ENCODE measurements at places on chromosomes 6 and 20.

DNA sequence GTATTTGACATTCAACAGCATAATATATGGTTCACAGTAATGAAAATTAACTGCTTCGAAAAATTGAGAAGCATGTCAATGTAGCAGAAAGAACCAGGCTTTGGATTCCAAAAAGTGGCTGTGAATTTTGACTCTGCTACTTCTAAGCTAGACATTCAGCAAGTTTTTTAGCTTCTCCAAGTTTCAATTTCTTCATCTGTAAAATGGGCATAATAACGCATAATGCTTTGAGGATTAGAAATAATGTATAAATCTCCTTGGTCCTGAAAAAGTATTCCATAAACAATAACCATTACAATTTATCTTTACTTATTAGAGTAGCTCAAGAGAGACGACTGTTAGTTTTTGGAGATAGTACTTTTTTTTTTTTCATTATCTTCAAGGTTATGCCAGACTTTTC, 7.7 kb downstream of the BLTP3A start:
- DNase-seq = no peak

- DNase-seq = no peak
Measured at GRCh38 chr20:61353261-61354000, 101.4 kb downstream of the CDH4 start.

DNA sequence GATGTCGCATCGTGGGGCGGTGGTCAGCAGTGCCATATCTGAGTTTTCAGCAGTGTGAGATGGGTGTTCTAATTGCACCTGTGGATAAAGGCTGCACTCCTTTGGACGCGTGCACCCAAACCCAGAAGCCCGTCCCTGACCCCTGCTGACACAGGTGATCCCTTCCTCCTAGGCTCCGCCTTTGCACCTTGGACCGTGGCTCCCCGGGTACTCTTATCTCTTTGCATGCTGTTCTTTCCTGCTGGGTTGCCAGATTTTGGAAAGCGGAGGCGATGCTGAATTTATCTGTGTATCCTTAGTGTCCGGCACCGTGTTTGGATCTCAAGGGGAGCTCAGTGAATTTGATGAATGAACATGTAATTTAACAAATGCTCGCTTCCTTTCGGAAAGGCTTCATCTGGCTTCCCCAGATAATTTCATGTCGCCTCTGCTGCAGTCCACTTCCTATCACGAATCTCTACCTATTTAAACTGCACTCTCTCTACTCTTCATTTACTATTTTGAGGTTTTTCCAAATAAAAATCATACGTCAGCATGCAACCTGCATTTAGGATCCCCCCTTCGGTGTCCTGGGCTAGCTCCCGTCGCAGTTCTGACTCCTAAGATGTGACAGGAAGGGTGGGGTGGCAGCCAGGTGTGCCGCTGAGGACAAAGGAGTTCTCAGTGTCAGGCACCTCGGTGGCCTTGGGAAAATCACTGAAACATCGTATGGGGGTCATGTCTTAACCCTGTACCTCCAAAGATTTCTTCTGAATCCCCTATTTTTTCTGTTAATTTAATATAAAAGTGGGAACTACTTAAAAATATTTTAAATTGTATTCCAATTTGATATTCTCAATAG, 753 bp upstream of the PERP start:
- no peak for DNase-seq

GRCh38 chr6:5718231-5718947, 288.3 kb downstream of the NRN1 start:
- no peak for DNase-seq

DNA sequence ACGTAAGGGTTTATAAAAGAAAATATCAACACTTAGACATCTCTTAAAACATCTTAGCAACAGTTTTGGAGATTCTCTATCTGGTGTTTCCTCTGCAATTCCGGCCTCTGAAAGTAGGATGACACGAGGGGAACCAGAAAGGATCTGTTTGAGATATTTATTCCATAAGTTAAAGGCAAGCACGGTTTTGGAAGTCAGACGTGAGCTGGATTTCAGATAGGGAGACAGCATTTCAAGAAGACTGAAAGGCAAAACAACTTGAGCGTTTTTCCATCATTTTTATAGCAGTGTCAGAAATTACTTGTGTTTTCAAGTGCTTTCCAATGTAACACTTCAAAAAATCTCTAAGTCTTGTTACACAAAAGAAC, 52.9 kb upstream of the BTN3A2 start:
- DNase-seq = no peak

GRCh38 chr6:114039841-114040240, 68.9 kb upstream of the HDAC2 start:
- DNase-seq = no peak

GRCh38 chr6:73579851-73580246, 59.0 kb upstream of the EEF1A1 start:
- DNase-seq = no peak

DNA sequence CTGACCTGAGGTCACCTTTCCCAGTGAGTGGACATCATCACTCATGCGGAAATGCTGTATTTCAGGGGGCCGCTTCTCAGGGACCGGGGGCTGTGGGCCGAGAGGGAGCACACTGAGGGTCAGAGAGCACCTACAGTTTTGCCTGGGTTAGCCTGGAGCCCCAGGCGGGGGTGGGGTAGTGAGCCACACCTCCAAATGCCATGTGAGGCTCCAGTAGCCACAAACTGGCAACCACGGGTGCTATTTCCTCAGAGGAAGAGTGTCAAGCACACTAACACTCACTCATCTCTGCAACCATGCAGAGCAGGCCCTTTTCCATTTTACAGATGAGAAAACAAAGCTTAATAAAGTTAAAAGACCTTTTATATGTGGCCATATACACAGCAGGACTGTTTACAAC, 4.7 kb downstream of the EHMT2 start:
- DNase-seq = no peak

GRCh38 chr6:108640104-108640503, 79.4 kb downstream of the FOXO3 start:
- DNase-seq = no peak

GRCh38 chr6:137798261-137798660, 68.8 kb upstream of the TNFAIP3 start:
- no peak for DNase-seq

DNA sequence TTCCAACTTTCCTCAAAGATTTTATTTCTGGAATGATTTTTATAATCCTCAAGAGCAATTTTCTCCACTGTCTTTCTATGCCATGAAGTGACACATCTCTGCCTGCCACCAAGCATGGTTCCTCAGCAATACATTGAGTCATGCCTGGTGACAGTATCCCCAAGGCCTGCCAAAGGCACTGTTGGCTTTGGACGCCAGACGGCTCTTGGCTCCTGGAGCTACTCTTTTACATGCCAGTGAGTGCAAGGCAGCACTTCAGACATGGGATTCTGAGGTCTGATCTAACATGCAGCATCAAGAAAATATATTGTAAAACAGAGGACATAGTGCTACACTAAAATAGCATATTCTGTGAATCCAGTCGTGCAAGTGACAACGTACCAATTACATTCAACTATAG, 20.1 kb upstream of the PLEKHG1 start:
- no peak for DNase-seq

- no peak for DNase-seq
Measured at GRCh38 chr20:8007490-8007889, 12.1 kb downstream of the TMX4 start.

- DNase-seq = no peak
Measured at GRCh38 chr6:167995302-167995701, 2.2 kb upstream of the KIF25 start.

GRCh38 chr20:33677991-33678702, 3.9 kb upstream of the NECAB3 start:
- DNase-seq = no peak

- DNase-seq = no peak
Measured at GRCh38 chr6:163260911-163261310, 153.6 kb upstream of the QKI start.

- no peak for DNase-seq
Measured at GRCh38 chr6:168834801-168835200, 393.8 kb downstream of the SMOC2 start.

GRCh38 chr6:31729979-31730630, 1.0 kb upstream of the DDAH2 start:
- DNase-seq = peak; percentile 80

DNA sequence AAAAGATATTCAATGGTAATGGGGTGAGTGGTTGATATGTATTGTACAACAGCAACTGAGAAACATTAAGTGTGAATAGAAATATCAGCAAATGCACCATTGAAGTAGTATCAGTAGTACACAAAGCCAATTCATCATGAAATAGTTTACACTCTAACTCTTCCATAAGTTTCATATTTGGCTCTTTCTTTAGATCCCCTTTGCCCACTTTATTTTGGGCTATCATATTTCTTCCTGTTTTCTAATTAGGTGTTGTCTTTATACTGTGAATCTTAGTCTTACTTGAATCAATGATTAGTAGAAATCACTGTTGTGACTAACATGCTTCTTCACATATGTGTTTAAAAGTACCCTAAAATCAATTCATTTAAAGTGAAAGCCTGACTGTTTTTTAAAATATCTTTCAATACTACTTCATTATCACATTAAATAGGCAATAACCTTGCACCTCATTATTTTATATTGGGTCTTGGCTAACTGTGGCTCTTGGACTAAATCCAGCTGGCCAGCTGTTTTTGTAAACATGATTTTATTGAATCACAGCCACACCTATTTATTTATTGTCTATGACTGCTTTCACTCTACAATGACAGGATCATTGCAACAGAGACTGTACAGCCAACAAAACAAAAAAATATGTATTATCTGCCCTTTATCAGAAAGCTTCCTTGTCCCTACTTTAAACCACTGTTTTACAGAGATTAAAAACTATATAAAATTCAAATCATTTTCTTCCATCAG, 38.9 kb downstream of the EYS start:
- no peak for DNase-seq

GRCh38 chr20:10982692-10983091, 308.9 kb upstream of the JAG1 start:
- no peak for DNase-seq

DNA sequence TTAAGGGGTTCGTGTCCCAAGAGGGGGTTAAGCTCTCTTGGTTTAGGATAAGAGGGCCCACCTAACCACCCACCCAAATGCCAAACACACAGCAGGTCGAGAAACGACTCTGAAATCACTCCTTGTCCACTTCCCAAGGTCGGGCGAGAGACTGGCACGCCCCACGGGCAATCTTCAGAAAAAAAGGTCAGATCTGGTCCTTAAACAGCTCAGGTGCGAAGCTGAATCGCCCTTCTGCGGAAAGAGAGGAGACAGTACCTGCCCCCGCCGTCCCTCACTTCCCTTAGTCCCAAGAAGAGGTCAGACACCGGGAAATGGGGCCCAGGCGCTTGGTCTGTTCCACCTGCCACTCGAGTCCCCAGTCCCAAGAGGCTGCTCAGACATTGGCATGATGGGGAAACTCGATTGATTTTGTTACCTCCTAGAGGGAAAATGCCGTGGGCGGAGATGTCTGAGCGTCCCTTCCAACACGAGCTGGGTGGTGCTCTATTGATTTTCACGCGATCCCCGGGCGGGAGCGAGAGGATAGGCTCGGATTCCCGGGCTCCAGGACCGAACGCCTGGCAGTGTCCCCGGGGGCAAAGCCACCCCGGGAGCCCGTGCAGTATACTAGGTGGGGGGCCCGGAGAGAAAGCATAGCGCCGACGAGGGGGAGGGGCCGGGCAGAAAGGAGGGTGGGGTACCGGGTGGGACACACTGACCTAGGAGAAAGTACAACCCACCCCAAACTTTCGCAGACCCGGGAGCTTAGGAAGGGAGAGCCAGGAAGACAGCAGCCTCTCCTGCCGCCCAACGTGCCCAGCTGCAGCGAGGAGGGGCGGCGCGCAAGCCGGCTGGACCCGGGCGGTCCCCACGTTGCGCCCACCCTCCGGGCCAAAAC, 1.1 kb upstream of the SAMD5 start:
- DNase-seq = peak; percentile 3

- DNase-seq = no peak
Measured at GRCh38 chr6:29907637-29908340, 34.5 kb upstream of the HLA-A start.

GRCh38 chr20:50302341-50303057, 111.9 kb downstream of the CEBPB start:
- no peak for DNase-seq

- DNase-seq = no peak
Measured at GRCh38 chr20:1214838-1215261, 11.0 kb upstream of the RAD21L1 start.

DNA sequence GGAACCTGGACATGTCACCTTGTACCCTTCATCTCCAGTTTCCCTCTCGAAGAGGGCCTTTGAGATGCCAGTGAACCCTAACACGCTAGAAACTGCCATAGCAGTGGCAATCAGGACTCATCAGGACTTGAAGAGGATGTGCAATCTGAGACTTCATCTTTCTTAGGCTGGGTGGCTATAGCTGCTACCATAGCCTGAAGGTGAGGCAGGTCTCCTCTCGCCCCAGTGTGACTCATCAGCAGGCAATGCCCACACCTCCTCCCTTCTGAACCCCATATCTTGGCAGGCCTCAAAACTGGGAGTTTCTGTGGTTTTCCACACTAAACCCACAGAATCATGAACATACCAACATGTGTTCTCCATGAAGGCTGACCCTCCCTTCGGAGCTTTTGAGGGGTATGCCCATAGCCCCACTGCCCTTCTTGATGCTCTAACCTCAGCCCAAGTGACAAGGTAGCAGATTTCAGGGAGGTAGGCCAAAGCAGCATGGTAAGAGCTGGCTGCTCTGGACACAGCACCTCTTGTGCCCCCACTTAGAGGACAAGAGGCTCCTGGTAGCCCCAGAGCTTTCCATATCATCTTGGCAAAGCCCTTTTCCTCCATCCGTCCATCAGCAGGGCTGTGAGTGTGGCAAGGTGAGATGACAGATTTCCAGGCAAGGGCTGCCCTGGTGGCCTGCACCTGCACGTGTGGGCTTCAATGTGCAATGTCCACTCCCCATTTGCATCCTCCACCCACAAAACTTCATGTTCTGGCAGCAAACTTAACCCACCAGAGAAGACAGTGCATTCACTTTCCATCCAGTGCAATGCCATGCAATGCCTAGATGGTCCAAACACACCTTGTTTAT, 2.6 kb downstream of the BLCAP start:
- DNase-seq = no peak

GRCh38 chr6:13800615-13801014, 13.7 kb downstream of the MCUR1 start:
- DNase-seq = no peak

DNA sequence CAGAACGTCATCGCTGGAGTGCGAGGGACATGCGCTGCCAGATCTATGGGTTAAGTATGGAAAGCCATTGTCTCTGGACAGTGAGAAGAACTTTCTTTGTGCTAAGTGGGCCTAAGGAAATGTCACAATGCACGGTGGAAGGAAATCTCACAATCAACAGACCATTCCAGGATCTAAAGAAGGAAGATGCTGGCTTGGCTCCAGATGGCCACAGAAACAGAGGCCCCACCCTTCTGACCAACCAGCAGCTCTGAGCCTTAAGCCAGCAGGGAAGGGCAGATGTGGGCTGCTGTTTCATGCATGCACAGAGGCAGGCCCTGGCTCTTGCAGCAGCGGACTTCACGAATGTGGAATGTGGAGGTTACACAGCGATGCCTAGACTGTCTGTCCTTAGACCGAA, 156.3 kb downstream of the SOBP start:
- no peak for DNase-seq

DNA sequence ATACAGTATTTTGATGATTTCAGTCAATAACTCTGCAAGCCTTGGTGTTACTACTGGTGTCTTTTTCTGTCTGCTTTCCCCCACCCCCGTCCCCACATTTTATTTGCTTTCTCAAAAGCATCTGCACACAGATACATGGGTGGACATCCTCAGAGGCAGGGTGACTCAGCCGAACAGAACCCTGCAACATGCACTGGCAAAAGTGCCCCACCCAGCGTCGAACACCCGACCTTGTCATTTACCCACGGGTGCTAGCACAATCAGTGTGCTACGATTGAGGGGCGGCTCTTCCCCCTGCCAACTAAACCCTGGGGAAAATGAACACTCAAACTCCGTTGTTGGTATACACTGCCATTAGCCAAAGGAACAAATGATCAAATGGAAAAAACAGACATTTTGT, 115.9 kb upstream of the NAA20 start:
- DNase-seq = no peak
